ENCODE measurements at places on chromosomes 7 and 10.

DNA sequence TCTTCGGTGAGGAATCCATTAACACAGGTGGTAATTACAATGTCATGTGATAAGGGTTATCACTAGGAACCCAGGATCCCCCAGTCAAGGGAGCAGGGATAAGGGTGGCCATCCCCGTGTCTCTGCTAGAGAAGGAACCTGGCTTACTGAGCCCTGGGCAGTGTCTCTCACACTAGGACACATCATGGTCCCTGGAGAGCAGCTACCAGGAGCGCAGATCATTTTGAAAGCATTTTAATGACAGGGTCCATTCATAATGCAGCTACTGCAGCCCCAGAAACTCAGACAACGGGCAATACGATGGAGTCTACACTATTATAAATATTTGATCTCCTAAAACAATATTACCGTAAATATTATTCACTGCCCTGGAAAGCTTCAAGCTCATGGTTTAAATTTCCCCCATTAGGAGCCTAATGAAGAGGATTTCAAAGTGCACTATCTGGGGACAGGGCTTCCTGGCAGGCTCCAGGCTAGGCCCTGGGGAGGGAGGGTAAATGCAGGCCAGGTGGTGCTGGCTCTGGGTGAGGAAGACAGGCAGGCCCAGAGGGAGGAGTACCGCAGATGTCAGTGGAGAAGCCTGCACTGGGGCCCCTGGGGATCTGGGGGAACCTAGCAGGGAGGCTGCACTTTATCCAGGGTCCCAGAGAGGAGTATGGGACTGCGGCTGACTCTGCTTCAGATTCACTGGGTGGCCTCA, 52.6 kb upstream of the LOXL4 start:
- DNase-seq: no peak

DNA sequence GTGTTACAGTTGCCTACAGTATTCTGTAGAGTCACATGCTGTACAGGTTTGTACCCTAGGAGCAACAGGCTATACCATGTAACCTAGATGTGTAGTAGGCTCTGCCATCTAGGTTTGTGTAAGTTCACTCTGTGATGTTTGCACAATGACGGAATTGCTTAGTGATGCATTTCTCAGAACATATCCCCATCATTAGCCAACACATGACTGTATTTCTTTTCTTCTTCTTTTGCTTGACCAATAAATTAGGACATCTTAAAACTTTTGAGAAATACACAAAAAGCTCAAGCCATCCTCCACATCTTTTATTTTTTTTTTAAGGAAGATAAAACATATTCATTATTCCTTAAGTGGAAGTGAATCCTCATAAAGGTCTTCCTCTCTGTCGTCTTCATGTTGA, 5.4 kb upstream of the PFKFB3 start:
- DNase-seq: no peak

GRCh38 chr10:89367529-89367928, 10.3 kb upstream of the IFIT1B start:
- no peak for DNase-seq

GRCh38 chr7:102291916-102292267, 5.2 kb downstream of the SH2B2 start:
- DNase-seq: no peak

- DNase-seq: peak; percentile 62
Observed at GRCh38 chr10:373526-374309, 238.5 kb downstream of the ZMYND11 start.

DNA sequence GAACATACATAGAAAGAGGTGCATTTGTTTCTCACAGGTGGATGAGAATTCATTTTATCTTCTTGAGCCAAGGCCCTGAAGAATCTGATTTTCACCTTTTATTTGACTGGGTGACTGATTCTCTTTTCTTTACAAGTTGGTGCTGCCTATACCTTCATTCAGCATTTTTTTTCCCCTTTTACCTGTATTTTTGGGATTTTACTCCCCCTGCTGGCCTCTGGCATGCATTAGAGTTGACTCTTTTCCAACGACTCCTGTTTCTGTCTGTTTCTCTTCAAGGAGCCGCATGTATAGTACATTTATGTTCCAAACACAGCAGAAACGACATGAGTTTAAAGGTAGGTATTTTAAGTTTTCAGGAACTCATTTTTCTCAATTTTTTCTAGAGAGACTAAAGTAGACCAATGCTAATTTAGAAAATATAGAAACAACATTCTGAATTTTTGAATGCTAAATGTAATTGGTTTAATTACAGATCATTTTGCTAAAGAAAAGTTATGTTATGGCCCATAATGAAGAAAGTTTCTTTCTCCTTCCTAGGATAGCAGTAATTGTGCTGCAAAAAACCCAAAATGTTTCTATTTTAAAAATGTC, 149.8 kb upstream of the HDAC9 start:
- DNase-seq: peak; percentile 42

- DNase-seq: no peak
Observed at GRCh38 chr10:86159797-86160196, 206.8 kb downstream of the GRID1 start.

GRCh38 chr10:101047961-101048892, 13.6 kb upstream of the KAZALD1 start:
- DNase-seq: no peak

DNA sequence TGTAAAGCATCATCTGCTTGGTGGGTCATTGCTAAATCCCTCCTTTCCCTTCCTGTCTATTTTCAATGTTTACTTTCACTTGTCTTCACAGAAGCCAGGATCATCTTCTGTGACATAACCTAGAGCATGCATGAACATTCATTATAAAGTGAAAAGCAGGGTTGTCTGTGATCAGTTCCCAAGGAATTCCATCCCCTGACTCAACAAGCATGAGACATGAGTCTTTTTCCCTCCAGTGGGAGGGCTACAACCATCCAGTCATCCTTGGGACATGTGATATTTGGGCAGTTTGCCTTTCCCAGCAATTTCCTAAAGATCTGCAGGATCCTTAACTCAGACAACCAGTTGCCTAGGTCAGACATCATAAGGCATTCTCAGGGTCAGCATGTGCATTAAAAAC, 166.3 kb upstream of the TMEM196 start:
- DNase-seq: no peak

GRCh38 chr10:90604636-90605035, 253.2 kb downstream of the HTR7 start:
- no peak for DNase-seq

GRCh38 chr10:49271346-49271745, 27.6 kb upstream of the C10orf71 start:
- DNase-seq: no peak

- DNase-seq: peak; percentile 56
Observed at GRCh38 chr10:4189281-4189680, 404.3 kb upstream of the KLF6 start.

GRCh38 chr10:102133373-102134195, 744 bp downstream of the PPRC1 start:
- peak; percentile 88 for DNase-seq

DNA sequence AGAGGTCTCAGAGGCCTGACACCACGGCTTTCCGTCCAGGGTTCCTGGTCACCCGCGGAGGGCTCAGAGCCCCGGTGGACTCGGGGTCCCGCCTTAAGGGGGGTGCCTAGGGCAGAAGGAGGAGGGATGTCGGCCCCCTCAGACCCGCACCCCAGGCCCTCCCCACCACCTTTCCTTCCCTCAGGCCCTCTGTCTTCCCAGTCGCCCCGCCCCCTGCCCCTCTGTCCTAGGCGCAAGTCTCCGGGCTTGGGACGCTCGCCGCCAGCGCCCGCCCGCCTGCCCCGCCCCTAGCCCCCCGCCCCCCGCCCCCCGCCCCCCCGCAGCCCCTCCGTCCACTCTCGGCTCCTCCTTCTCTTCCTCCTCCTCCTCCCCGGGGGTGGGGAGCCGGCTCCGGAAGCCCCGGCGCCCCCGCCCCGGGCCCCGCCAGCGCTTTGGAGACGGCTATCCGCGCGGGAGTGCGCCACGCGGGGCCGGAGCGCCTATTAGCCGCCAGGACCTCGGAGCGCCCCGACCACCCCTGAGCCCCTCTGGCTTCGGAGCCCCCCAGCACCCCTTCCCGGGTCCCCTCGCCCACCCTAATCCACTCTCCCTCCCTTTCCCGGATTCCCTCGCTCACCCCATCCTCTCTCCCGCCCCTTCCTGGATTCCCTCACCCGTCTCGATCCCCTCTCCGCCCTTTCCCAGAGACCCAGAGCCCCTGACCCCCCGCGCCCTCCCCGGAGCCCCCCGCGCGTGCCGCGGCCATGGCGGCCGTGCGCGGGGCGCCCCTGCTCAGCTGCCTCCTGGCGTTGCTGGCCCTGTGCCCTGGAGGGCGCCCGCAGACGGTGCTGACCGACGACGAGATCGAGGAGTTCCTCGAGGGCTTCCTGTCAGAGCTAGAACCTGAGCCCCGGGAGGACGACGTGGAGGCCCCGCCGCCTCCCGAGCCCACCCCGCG, at the start of gene AEBP1:
TSS of gene AEBP1 (plus strand) at position 423 of the 937 bp plus-strand sequence. CDS start at position 744, 321 bp downstream.
- peak; percentile 77 for DNase-seq

- no peak for DNase-seq
Observed at GRCh38 chr7:7221599-7222038, 39.3 kb downstream of the C1GALT1 start.

DNA sequence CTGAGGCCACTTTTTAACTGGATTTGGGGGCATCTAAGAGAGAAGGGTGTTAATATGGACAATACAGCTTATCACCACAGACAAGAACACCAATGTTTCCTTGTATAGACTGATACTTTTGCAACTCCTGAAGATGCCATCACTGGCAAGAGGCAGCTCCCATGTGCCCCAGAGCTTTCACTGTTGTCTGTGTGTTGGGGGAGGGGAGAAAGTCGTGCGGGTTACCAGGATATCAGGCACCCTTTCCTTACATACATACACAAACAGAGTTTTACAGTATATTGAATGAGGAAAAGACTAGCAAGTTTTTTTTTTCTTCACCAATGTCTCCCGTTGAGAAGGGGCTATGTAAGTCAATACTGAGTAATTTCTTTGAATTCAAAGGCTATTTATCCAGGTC, 4.1 kb upstream of the DLX6 start:
- no peak for DNase-seq

DNA sequence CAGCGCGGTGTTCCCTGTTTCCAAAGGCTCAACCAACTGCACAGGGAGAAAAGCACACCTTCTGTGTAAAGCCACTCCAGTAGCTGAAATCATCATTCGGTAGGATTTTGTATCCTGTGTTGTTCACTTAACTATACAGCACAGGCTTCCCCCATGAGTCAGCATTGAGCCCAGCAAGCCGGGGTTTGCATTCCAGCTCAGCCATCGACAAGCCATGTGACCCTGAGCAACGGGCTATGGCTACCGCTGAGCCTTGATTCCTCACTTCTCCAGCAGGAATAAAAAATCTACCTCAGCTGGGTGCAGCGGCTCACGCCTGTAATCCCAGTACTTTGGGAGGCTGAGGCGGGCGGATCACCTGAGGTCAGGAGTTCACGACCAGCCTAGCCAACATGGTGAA, 44.1 kb upstream of the ATP6V0A4 start:
- no peak for DNase-seq

DNA sequence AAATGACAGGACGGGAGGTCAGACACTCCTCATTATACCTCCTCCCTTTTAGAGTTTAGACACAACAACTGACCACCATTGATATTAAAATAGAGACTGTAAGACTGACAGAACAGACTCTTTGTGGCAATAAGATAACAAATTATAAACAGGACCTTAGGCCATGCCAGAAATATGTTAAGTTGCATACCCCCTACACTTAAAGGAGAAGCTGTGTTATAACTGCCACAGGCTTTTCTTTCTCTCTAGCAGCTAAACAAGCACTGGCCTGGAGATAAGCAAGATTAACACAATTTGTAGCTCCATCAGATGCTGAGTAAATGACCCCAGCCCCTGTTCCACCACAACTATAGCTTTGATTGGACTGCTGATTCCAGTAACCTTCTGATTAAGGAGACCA, 10.5 kb upstream of the UNC5B start:
- no peak for DNase-seq

GRCh38 chr7:85602196-85602595, 415.3 kb upstream of the SEMA3D start:
- no peak for DNase-seq

DNA sequence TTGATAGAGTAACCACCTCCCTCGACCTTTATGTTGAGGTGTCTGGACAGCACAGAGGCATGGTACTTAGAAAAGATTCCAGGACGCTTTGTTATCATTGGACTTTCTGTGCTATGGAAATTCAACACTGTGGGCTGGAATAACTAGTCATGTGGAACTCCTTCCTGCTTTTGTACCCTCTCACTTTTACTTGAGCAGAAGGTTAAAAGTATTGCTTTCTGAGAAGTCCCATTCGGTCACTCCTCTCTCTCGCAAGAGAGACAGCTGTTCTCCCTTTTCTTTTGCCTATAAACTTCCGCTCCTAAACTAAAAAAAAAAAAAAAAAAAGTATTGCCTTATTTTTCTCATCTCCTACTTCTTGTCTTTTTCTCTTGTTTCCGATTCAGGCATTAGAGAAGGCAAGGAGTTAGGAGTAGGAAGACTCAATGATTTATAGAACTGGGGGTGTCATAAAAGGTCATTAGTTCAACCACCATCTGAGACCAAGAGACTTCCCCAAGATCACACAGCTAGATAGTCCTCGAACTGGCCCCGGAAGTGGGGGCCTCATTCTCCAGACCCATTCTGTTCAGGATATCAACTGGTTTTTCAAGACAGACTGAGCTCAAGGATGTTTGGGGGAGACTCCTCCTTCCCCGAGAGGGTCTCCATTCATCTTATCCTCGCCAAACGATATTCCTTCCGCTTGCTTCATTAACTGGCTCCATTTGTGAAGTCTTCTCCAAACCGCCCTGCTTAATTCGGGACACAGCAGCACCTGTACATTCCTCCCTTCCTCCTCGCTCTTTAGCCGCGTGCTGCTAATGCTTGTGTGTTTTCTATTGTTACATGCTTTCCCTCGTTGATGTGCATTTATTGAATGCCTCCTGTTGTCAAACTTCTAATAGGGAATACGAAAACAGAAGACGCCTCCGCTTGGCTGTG, 995 bp upstream of the INPP5F start:
- DNase-seq: peak; percentile 36

- no peak for DNase-seq
Observed at GRCh38 chr10:6778992-6779701, 199.1 kb upstream of the PRKCQ start.

GRCh38 chr7:17242504-17242903, 55.9 kb upstream of the AHR start:
- DNase-seq: no peak

- DNase-seq: no peak
Observed at GRCh38 chr7:98934267-98934666, 55.9 kb downstream of the TRRAP start.

DNA sequence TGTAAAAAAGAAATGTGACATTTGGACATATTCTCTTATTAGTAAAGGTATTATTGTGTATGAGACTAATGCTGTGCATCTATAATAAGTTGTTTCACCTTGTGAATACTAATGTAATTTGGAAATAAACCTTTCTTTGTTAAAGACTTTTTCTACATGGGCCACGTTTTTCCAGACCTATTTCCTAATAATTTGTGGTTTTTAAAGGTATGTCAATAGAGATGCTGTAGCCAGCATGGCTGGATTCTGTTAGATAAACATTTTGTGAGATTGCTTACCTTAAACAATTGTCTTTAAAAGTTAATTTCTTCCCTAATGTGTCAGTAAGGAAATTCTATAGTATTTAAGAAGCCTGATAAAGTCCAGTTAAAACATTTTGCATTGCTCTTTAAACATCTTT, 56.0 kb downstream of the KAT6B start:
- no peak for DNase-seq
